ENCODE measurements at places on chromosomes 5 and 9.
A peak's percentile ranks its signal among the peaks of the same experiment; 100 is the strongest.

- DNase-seq = no peak
Measured at GRCh38 chr9:127258606-127259471, 5.7 kb upstream of the GARNL3 start.

GRCh38 chr5:143893638-143894037 is 81.7 kb downstream of the HMHB1 start:
- DNase-seq = no peak

DNA sequence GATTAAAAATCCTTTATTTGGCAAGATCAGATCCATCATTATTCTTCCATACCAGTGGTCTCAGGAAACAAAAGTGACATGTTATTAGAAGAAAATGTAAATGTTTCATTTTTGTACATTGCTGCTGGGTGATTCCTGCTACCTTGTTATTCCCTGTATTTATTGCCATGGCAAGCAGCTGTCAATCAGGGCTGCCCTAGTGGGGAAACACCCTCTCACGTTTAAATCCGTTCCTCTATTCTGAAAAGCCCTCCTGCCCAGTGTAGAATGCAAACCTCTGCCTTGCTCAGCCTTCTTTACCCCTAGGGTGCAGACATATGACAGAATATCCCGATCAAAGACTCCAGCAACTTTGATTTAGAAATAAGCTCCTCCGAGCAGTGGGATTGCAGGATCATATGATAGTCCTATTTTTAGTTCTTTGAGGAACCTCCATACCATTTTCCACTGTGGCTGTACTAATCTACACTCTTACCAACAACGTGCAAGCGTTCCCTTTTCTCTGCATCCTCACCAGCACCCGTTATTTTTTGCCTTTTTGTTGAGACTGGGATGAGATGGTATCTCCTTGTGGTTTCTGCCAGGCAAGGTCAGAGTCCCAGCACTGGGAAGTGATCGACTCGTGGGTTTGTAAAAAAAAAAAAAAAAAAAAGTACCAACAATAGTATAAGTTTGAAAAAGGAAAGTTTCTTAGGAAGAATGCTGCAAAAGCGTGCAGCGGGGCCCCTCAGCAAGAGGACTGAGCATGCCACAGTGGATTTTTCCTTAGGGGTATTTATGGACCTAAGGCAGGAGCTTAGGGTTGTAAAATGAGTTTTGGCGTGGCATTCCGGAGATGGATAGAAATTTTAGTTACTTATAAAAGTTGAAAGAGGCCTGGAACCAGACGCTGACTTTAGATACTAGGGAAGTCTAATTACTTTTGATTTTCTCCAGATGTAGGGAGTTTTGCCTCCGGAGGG is 66.7 kb downstream of the HRH2 start:
- peak; percentile 24 for DNase-seq

DNA sequence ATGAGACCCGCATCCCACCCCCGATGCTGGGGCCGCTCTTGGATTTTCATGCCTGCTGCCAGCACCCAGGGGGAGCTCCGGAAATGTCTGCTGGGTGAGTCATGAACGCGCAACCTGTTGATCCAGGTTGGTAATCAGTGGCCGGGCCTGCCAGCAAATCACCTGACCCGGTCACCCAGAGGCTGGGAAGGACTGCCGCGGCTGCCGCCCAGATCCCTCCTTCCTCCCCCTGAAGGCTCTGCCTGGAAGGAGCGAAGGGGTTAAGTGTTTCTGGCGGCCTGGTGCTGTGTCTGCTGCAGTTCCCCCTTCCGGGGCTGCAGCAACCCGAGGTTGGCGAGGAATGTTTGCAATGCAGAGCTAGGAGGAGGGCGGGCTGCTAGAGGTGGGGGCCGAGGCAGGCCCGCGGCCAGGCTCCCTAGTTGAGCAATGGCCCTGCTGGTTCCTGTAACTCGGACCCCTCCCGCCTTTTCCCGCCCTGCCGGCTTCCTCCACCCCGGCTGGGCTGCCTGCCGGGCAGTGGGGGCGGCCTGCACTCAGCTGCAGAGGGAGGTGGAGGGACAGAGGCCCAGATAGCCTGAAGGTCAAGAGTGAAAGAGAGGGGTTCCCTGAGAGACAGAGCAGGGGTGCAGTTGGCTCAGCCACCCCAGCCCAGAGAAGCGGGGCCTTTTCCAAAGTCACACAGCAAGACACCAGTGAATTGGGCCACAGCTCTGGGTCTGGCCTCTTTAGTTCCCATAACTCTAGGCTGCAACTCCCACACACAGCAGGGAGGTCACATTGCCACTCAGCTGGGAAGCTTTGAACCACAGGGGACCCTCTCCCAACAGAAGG is 156.3 kb upstream of the IER5L start:
- DNase-seq = no peak

- DNase-seq = no peak
Measured at GRCh38 chr5:64295101-64295500, 129.5 kb downstream of the RNF180 start.

GRCh38 chr9:27157097-27157496 is 48.1 kb downstream of the TEK start:
- no peak for DNase-seq

- no peak for DNase-seq
Measured at GRCh38 chr9:30196941-30197340, 2187.5 kb upstream of the ACO1 start.

- DNase-seq = no peak
Measured at GRCh38 chr5:152882621-152883020, 477.5 kb upstream of the NMUR2 start.

- no peak for DNase-seq
Measured at GRCh38 chr5:149550268-149550583, 1.0 kb downstream of the CSNK1A1 start.

DNA sequence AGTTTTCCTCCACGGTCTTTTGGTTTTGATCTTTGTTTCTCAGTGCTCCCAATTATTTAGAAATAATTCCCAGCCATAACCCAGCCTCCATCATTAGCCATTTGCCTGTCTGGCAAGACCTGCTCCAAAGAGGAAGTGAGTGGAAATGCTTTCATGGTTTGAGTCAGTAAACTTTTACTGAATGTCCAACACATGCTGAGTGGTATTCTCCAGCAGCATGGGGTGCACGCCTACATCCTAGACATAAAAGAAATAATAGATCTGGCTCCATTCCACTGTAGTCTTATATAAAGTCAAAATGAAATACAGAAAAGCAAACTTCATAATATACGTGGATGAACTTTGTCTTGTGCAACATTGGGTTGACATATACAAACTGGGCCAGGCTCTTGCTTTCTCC is 757.2 kb downstream of the TLE1 start:
- no peak for DNase-seq

DNA sequence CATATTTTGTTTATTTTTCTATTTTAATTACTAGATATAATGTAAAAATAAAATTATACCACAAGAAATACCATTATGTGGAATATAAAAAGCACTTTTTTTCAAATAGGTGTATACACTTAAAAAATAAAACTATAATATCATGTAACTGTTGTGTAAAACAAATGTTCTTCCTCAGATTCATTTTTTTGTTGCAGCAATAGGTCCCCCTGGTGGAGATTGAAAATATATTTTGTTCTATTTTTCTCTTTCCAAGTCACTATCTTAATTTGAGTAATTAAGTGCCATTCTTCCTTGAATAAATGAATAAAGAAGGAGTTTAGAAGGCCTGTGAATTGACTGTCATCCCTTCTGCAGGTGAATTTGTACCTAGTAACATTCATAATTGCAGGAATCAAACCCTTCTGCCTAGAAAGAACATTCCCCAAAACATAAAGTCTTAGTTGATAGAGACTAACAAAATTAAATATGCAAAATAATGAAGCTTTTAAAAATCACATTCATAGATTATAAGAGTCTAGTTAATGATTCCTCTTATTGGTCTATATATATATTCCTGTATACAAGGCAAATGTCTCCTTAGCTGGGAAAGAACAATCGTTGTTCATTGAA is 23.4 kb downstream of the CETN3 start:
- DNase-seq = peak; percentile 29

DNA sequence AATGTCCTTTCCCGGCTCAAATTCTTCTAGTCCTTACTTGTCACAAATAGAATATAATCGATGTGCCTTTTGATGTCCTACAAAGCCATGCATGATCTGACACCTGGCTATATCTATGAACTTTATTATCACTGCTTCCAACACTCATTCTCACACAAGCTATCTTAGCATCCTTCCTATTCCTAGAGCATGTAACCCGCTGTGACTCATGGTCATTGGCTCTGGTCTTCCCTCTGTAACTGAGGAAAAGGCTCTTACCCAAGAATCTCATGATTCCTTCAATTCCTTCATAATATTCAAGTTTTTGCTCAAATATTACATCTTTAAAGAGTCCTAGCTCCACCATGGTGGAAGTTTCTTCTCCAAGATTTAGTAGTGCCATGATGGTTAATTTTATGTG is 480.0 kb upstream of the PAPPA start:
- DNase-seq = no peak

DNA sequence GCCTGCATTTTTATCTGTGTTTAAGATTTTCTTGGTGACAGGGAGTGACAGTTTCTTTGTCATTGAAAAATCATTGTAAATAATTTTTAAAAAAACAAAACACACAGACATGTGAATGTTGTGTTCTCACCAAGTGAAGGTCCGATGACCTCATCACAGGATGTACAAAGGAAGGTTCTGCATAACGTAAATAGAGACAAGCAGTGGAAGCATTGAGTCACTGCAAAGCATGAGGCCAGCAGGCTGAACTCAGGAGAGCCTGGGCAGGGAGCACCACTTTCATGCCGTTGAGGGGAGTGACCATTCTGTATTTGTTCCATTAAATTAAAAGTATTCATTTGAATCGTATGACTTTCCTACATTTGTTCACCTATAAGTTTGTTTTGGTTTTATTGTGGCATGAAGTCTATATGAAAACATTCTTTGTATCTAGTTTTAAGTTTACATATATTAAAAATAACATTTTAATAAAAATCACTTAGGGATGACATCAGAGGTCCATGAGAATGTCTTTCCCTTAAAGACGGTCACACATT is 70.4 kb upstream of the TLE1 start:
- no peak for DNase-seq

- DNase-seq = no peak
Measured at GRCh38 chr5:172687940-172688339, 46.9 kb downstream of the NEURL1B start.

GRCh38 chr5:54514841-54515432 is 2.6 kb upstream of the SNX18 start:
- DNase-seq = no peak

GRCh38 chr9:82583524-82583923 is 479.4 kb downstream of the RASEF start:
- no peak for DNase-seq

DNA sequence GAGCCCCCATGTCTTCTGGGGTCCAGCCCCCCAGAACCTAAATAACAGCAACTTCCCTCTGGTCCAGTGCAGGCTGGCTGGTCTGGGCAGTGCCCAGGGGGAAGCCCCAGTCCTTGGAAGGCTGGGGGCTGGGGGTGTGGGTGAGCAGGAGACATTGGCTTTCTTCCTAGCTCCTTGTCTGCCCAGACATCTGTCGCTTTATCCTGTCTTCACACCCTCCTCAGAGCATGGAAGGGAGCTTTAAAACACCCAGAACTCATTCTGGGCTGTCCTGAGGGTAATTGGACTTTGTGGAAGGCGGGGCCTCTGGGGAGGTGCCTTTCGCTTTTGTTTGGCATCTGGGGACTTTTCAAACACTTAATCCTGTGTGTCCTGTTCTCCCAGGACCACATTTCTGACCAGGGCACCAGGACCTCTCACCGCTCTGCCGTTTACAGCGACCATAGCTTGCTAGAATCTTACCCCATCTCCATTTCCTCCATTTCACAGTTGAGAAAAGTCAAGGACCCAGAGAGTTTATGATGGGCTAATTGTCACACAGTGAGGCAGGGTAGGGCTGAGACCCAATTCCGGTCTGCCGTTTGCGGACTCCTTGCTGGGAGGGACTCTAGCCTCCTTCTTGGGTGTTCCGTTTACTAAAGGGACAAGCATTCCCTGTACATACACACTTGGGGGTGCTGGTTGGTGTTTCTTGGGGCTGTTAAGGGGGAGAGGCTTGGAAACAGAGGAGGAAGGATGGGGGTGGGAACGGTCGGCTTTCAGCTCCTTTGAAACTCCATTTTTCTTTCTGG is 1.1 kb downstream of the GSN start:
- peak; percentile 66 for DNase-seq

- DNase-seq = no peak
Measured at GRCh38 chr5:141484641-141485311, at the start of gene PCDHGC4. Gene PCDHGC4, plus strand, starts transcription at chr5:141485030. Its CDS starts 144 bp downstream, at chr5:141485174.

GRCh38 chr5:158701406-158702177 is 398.1 kb downstream of the EBF1 start:
- DNase-seq = no peak

- DNase-seq = no peak
Measured at GRCh38 chr9:99359336-99359735, 137.3 kb downstream of the SEC61B start.

DNA sequence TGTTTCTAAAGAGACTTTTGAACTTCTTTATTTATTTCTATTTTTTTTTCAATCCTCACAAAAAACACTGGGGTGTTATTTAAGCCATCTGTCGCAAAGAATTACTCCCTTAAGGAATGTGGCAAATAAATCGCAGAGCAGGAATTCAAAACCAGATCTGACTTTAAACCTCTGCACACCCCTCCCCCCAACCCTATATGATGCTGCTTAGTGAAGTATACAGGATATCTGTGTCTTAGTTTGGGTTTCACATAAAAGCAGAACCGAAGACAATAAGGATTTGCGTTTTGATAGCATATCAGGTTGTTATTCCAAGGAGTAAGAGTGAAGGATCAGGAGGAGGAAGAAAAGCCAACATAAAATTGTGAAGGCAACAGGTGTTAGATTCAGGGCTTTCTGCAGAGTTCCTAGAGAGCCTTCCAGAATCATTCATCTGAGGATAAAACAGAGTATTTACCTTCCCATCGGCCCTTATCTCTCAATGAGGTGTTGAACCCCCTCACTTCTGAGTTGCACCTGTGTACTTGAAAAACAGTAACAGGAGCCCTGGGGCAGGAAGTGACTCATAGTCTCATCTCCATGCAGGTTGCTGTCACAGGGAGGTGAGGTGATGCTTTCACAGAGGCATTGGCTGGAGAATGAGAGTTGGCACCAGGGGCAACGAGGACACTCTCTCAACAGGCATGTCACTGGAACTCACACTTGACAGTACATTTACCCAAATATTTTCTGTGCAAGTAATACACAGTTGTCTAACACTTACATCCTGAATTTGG is 33.5 kb upstream of the DMRT3 start:
- no peak for DNase-seq
